ENCODE measurements at places on chromosomes 4 and X.
A peak's percentile ranks its signal among the peaks of the same experiment; 100 is the strongest.

DNA sequence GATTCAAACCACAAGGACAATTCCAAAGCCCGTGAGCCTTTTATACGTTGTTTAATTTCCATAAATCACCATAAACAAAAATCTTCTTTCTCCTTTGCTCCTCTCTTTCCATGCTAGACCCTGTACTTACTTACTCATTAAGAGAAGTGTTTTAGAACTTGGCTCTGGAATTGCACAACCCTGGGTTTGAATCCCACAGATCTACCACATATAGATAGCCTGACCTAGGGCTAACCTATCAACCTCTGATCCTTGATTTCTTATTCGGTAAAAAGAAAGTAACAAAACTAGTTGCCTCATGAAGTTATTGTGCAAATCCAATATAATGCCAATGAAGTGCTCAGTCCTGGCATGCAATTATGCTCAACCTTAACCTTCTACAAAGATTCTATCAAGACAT lies 68.8 kb downstream of the ZAR1 start:
- DNase-seq: no peak

GRCh38 chrX:47217852-47218279 lies 615 bp upstream of the CDK16 start:
- DNase-seq: peak; percentile 91

DNA sequence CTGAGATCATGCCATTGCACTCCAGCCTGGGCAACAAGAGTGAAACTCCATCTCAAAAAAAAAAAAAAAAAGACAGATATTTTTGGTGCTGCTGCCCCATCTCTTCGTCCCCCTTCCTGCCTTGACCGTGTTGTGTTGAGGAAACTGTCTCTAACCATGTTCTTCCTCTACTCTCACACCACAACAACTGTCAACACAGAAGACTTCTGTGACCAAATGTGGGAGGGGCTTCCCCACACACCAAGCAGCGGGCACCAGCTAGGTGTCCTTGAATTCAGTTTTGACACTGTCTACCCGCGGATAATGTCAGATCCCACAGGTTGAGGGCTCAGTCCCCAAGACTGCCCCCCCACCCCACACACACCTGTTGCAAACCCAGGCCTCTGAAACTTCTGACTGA lies 104.7 kb upstream of the BCOR start:
- no peak for DNase-seq

- DNase-seq: no peak
Observed at GRCh38 chr4:87392183-87392582, 1.2 kb upstream of the HSD17B11 start.

GRCh38 chrX:13520936-13521335 lies 48.5 kb upstream of the EGFL6 start:
- DNase-seq: no peak

DNA sequence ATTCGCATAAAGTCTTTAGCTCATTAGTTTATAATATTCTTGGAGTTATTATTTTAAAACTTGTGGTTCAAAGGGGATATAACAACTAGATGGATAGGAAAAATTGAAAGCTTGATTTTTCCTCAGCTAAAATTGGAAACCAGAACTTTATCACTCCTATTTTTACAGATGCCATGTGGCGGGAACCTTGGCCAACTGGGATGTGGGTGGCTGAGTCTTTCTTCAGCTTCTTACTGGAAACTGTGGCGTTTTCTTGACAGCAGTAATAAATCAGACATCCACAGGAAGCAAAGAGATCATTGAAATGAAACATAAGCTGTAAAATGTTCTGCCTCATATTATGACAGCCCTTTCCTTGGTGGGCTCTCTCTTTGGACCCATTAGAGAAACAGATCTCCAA lies 84.1 kb downstream of the SPATA18 start:
- no peak for DNase-seq
